CD8-positive, alpha-beta memory T cell (primary cell): ENCODE measurements at places on chromosomes 1 and 21. TPM values are rescaled to one million over a fixed set of nuclear protein-coding genes. Genes with fewer than 3 reads are reported as not detected.

GRCh38 chr1:236604905-236605806 is 840 bp upstream of the HEATR1 start:
- DNase-seq: no peak

The IL24 gene
- total RNA-seq: 2.9 TPM

The PCAT6 gene
- 0.51 TPM for total RNA-seq

GRCh38 chr1:110348771-110349170 is 9.6 kb downstream of the RBM15 start:
- no peak for DNase-seq

The FAAH gene
- total RNA-seq: 4.5 TPM

GRCh38 chr21:15894596-15894995 is 164.8 kb downstream of the USP25 start:
- no peak for DNase-seq

GRCh38 chr1:12678350-12678749 is 34.5 kb downstream of the AADACL4 start:
- DNase-seq: no peak

GRCh38 chr1:72462186-72462905 is 180.0 kb upstream of the NEGR1 start:
- DNase-seq: no peak

DNA sequence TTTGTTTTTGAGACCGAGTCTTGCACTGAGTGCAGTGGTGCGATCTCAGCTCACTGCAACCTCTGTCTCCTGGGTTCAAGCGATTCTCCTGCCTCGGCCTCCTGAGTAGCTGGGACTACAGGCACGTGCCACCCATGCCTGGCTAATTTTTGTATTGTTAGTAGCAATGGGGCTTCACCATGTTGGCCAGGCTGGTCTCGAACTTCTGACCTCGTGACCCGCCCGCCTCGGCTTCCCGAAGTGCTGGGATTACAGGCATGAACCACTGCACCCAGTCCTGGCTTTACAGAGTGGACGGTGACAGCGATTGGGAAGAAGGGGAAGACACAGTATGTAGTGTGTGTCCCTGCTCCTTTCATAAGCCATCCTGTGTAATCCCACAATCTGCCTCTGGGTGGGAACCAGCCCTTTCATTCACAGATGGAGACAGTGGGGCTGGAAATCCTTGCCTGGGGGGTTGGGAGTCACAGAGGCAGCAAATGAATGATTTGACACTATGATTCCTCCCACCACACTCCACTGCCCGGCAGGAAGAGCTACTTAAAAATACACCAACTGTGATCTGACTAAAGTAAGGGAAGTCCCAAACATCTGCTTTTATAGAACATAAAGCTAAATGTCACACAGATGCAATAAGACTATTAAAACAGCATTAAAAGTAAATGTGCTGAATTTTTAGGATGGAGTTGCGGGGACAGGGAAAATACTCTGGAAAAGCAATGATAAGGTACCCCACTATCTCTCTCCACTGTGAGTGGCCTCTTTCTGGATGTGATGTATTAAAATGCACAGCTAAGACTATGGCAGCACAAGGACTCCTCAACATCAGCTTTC is 4.5 kb downstream of the PARP1 start:
- DNase-seq: no peak

DNA sequence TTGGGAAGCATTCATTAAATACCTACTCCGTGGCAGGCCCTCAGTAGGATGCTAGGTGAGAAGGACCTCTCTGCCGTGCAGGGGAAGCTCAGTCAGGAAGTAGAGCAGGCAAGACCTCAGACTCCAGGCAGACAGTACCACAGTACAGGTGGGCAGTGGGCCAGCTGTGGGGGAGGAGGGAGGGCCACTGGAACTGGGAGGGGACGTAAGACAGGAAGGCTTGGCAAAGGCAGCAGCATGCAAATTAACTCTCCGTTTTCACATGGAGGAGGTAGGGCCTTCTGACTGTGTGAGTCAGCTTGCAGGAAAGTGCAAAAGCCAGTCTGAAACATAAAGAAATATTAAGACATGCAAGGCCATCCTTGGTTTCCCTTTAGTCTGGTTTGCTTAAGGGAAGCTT is 157.7 kb downstream of the TRIM33 start:
- no peak for DNase-seq

The ARHGEF19 gene
- total RNA-seq: 6.8 TPM

The PDZK1IP1 gene
- total RNA-seq: not detected

DNA sequence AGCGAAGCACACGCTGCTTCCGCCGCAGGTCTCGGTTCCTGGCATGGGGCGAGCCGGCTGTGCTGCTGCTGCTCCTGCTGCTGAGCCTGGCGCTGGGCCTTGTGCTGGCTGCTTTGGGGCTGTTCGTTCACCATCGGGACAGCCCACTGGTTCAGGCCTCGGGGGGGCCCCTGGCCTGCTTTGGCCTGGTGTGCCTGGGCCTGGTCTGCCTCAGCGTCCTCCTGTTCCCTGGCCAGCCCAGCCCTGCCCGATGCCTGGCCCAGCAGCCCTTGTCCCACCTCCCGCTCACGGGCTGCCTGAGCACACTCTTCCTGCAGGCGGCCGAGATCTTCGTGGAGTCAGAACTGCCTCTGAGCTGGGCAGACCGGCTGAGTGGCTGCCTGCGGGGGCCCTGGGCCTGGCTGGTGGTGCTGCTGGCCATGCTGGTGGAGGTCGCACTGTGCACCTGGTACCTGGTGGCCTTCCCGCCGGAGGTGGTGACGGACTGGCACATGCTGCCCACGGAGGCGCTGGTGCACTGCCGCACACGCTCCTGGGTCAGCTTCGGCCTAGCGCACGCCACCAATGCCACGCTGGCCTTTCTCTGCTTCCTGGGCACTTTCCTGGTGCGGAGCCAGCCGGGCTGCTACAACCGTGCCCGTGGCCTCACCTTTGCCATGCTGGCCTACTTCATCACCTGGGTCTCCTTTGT is 2.6 kb downstream of the TAS1R3 start:
- DNase-seq: no peak

- DNase-seq: no peak
These were observed 8.3 kb downstream of the SHISA4 start for GRCh38 chr1:201896951-201897391.

The KIRREL1 gene
- total RNA-seq: not detected

The ADGRB2 gene
- 0.35 TPM for total RNA-seq

GRCh38 chr1:239443361-239443760 is 57.0 kb downstream of the CHRM3 start:
- DNase-seq: no peak

- no peak for DNase-seq
These were observed 18.6 kb upstream of the BCL10 start for GRCh38 chr1:85295006-85295431.

DNA sequence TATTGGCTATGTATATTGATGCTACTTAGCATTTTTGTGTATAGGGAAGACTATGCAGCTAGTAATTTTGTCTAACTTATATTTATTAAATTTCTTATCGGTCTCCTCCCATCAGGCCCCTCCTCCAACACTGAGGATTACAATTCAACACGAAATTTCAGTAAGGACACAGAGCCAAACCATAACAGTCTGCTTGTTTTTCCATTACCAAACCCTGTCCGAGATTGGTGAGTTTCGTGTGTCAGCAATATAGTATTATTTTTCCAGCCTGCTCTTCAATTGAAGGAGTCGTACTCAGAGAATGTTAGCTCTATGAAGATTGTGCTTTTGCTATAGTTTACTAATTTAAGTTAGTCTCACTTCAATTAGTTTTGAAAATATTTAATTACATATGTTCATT is 1495.3 kb downstream of the MRPL39 start:
- DNase-seq: no peak

DNA sequence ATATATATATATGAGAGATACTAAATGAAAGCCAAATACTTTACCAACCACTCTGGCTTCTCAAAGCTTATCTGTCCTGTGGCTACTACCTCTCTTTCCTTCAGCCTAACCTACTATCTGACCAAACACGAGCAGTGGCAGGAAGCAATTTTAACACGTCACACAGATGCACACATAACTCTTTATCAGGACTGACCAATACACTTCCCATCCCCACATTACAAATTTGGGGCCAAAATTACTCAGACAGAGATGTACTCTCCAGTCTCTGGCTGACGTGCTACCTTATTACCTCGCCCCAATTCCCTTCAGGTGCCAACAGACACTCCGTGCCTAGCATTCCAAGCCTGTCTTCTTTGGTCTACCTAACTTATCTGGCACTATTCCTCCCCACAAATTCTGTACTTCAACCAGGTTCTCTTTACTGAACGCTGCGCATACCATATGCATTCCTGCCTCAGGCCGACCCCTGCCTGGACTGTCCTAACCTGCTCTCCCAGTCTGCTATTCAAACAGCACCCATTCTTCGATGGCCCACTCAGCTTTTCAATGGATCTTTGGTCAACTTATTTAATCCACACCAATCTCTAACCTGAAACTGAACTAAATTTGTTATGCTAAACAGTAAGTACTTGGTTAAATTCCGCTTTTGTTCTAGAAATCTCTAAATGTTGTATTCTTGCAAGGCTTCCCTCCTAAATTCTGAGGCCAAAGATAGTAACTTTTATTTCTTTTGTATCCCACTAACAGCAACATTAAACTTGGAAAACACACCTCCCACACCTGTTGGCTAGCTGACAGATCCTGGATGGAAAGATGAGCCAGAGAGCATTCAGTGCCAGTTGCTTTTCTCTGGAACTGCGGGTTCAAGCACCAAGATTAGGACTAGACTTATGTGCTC is 27.9 kb downstream of the RERE start:
- DNase-seq: no peak

DNA sequence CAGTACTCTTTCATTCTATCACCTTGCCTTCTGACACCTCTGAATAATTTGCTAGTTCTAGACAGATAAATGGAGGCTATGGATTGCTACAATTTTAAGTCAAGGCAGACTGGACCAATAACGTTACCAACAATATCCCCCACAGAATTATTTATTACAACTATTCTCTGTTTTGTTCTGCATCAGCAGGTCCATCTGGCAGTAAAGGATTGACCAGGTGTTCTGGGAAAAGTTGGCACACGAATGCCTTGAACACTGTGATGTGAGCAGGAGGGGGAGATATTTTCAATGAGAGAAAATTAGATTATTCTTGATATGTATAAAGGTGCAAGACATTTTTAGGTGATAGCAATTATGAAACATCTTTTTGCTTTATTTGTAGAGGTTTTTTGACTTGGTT is 718.8 kb upstream of the TMPRSS15 start:
- no peak for DNase-seq

The LINGO4 gene
- total RNA-seq: not detected

GRCh38 chr1:170674986-170675385 is 11.1 kb downstream of the PRRX1 start:
- DNase-seq: no peak

DNA sequence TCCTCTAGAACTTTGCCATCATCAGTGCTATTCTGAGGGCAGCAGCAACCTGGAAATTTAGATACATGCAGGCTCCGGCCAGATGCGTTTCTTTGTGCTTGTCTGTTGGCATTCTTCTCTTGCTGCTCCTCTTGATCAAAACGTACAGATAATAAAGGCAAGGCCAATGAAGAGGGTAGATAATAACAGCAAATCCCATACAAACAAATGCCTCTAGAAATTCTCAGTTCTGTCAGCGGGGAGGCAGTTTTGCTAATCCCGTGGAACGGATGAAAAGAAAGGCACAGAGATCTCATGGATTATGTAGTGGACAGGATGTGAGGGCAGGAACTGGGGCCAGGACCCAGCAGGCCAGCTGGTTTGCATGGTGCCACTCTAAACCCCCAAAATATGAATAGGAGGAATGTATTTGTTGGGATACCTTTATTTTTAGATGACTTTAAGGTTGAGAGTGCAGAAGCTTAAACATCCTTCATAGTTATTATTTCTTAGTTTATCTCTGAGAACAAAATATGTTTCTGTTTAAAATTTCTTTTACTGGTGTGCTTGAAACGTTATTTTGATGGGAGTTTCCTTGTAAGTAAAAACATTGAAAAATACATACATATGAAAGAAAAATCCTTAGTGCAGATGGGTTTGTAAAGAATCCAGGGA is 1.5 kb downstream of the ITSN1 start:
- DNase-seq: no peak

GRCh38 chr1:106678279-106679050 is 378.0 kb upstream of the PRMT6 start:
- no peak for DNase-seq

GRCh38 chr1:28737307-28738132 is 780 bp downstream of the YTHDF2 start:
- peak; percentile 37 for DNase-seq

The STUM gene
- total RNA-seq: not detected

DNA sequence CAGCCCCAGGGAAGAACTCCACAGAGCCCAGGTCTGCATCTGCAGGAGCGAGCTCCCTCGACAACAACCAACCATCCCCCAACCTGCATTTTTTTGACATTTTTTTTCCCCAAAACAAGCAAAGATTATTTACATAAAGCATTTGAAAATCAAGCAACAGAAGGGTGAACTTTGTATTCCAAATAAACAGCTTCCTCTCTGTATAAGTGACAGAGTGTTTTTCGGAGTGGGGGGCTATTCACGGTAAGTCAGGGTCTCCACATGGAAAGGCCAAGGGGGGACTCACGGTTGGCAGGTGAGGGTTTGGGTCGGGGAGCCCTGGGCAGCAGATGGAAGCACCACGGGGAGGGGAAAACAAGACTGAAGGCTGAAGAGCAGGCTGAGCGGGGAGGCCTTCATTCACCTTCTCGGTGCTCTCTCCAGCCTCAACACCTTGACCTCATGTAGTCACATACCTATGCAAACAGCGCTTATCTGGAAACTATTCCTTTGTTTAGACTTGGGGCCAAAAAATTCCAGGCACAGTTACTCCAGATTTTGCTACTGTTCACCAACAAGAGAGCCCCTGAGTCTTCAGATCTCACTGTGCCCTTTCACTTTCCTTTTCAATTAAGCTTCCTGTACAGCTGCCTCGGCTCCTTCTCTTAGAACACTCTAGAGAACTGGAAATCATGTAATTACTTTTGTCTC is 27.6 kb downstream of the C2CD2 start:
- no peak for DNase-seq

DNA sequence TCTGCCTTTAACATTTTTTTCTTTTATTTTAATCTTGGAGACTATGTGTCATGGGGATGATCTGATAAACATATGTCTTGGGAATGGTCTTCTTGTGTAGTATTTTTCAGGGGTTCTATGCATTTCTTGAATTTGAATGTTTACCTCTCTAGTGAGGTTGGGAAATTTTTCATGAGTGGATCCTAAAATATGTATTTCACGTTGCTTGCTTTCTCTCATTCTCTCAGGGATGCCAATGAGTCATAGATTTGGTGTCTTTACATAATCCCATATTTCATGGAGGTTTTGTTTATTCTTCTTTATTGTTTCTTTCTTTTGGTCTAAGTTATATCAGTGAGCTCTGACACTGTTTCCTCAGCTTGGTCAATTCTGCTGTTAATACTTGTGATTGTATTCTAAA is 1237.2 kb downstream of the PLA2G4A start:
- no peak for DNase-seq

The CD48 gene
- total RNA-seq: 224 TPM

- no peak for DNase-seq
These were observed 3.0 kb downstream of the OLFM3 start for GRCh38 chr1:101993710-101994109.

The SERPINC1 gene
- not detected for total RNA-seq

The TMPRSS2 gene
- not detected for total RNA-seq

The HAO2 gene
- not detected for total RNA-seq

The PIGR gene
- 0.04 TPM for total RNA-seq

- DNase-seq: no peak
These were observed 23.1 kb downstream of the TRAF5 start for GRCh38 chr1:211349741-211350140.
